ENCODE measurements at places on chromosomes 12 and 14.

DNA sequence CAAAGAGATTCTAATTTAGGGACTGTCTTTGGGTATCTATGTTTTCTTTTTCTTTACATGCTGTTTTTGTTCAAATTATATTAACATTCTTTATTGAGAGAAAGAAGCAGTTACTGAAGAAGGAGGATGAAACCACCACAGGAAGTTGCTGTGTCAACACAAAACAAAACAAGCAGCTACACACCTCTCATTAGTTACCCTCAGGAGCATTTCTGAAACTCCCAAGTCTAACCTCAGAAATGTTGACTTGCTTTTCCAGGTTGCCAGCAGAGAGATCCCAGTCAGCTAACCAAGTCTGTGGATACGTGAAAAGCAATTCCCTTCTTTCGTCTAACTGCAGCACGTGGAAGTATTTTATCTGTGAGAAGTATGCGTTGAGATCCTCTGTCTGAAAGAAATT, 33.5 kb downstream of the CLEC1A start:
- no peak for DNase-seq

GRCh38 chr12:6950401-6950801, 755 bp upstream of the PTPN6 start:
- no peak for DNase-seq

DNA sequence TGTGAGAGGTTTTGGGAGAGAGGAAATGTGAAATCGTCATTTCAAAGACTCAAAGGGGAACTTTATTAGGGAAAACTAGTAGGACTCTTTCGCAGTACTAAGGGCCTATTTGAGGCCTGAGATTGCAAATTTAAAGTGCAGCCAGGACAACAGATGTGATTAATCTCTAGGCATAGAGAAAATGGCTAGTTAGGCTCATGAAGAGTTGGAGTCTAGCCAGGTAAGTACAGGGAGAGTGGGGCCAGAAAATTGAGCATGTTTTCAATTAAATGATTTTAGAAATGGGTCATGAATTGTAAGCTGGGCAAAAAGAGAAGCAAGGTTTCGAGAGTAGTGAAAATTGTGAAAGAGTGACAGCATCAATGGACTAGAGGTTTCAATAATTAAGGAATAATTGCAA, 91.9 kb upstream of the LMNTD1 start:
- no peak for DNase-seq

DNA sequence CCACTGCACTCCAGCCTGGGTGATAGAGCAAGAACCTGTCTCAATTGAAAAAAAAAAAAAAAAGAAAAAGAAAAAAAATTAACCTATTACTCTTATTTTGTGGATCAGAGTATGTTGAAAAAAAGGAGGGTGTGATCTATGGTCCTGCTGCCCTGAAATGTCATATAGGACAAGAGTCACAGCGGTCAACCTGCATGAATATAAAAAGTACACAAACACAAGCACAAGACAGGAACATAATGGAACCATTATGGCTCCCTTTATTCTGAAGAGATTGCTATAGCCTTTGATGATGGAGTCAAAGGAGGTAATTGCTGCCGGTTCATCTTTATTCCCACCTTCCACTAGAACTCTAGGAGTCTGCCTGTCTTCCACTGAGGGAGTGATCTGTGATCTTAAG, 96.9 kb downstream of the NTN4 start:
- DNase-seq: no peak

DNA sequence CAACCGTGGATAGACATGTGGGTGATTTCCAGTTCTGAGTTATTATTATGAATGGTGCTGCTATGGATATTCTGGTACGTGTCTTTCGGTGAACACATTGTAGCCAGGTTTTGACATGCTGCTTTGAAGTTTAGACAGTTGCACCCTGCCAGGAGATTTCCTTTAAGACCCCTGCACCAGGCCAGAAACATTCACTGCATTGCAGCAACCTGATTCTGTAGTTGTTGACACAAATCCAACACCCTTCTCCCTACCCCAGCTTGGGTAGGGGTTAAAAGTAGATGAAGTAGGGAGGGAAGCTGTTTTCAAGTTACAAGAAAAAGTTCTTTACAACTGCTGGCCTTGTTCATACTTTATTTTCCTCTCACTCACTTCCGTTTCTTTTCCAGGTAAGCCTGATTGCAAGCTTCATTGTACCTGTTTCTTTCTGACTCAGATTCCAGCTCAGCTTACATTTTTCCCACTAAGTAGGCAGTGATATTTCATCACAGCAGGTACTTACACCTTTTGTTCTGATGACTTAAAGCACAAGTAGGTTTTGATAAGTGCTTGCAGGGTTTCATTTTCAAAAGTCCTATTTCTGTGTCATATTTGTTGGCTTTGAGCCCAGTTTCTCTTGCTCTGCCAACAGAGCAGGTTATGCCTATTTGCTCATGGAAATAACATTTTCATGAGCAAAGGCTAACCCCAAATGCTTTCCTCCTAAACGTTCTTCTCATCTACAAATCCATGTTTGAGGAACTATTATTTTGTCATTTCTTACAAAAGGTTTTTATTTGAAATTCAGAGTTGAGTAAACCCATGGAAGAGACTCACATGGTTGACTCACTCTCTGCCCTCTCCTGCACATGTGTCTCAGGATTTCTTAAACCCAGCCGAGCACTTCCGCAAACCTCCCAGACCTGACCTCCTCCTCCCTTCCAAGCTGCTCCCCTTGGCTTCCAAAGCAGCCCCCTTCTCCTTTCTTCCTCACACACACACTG, 12.1 kb upstream of the LTA4H start:
- no peak for DNase-seq

DNA sequence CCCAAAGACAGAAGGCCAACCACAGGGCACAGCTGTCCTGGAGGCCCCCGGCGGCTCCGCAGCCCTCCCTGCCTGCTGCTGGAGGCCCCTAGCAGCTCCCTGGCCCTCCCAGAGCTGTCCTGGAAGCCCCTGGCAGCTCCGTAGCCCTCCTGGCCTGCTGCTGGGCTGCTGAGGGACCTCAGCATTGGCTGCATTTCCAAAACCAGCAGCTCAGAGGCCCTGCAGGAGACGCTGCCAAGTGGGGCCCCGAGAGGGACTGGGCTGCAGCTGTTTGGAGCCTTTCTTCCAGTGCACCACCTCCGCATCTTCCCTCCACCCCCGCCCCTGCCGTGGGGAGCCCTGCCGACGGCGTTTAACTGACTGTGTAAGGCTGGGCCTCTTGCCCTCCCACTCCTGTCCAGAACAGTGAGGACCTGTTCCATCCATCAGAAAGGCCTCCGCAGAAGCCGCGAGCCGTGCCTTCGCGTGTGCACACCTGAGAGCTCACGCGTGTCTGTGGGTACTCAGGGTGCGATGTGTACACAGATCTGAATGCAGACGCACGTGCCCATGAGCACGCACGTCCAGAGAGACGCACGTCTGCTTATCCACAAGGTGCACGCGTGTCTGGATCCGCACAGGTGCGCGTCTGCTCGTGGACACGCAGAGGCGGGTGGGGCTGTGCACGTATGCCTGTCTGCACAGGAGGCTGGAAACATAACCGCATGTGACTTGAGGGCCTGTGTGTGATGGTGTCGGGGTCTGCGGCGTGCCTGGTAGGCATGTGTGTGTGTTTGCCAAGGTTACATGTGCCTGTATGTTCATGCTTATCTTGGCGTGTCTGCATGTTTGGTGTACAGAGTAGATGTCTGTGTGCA, 57.0 kb upstream of the FBRSL1 start:
- no peak for DNase-seq

DNA sequence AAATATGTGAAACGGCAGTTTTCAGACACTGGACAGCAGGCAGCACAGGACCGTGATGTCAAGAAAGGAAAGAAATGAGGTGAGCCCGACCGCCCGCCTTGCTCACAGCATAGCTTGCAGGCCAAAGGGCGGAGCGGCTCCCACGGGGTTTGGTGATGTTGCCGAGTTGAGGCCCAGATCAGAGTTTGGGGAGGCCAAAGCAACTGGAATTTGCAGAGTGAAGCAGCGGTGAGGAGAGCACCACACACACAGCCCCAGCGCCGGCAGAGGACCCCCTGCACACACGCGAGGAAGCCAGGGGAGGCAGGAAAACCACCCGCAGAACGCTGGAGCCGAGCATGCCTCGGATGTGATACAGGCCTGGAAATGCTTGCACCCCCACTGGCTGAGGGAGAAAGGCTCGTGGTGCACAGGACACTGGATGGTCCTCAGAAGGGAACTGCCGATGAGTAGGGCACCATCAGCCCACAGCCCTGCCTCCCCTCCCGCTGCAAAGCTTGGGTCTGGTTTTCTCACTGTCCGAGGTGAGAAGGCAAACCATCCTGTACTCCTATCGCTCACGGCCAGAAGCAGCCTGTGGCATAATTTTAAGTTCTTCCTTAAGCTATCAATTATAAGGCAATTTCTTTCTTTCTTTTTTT, 25.7 kb upstream of the PLD4 start:
- DNase-seq: no peak

DNA sequence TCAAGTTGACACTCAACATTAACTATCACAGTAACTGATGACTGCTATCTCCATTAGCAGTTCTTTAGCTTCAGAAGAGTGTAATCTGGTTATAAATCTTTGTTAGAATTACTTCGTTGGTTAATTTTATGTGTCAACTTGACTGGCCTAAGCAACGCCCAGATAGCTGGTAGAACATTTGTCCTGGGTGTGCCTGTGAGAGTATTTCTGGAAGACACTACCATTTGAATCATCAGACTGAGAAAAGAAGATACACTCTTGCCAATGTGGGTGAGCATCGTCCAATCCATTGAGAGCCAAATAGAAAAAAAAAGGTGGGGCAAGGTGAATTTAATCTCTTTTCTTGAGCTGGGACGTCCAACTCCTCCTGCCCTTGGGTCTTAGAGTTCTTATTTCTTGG, 129.0 kb downstream of the IGF1 start:
- DNase-seq: no peak

GRCh38 chr12:68377881-68378280, 45.7 kb upstream of the MDM1 start:
- DNase-seq: no peak

Measured in T-helper 22 cell (primary cell).